ENCODE measurements at places on chromosomes 1 and 21. TPM values are rescaled to one million over a fixed set of nuclear protein-coding genes. Genes with fewer than 3 reads are reported as not detected.

The SAMD13 gene
- 5.9 TPM for total RNA-seq

The LACTBL1 gene
- total RNA-seq, result not detected

The CCDC17 gene
- total RNA-seq, result not detected

The LCK gene
- total RNA-seq, result 1.3 TPM

The CHD1L gene
- total RNA-seq, result 32.7 TPM

The TRIM67 gene
- total RNA-seq, result 0.10 TPM
